RCC 7860 (cell line): ENCODE measurements at places on chromosomes 12 and 14.

- DNase-seq: no peak
Measured at GRCh38 chr14:64763801-64764621, 59.8 kb downstream of the PLEKHG3 start.

DNA sequence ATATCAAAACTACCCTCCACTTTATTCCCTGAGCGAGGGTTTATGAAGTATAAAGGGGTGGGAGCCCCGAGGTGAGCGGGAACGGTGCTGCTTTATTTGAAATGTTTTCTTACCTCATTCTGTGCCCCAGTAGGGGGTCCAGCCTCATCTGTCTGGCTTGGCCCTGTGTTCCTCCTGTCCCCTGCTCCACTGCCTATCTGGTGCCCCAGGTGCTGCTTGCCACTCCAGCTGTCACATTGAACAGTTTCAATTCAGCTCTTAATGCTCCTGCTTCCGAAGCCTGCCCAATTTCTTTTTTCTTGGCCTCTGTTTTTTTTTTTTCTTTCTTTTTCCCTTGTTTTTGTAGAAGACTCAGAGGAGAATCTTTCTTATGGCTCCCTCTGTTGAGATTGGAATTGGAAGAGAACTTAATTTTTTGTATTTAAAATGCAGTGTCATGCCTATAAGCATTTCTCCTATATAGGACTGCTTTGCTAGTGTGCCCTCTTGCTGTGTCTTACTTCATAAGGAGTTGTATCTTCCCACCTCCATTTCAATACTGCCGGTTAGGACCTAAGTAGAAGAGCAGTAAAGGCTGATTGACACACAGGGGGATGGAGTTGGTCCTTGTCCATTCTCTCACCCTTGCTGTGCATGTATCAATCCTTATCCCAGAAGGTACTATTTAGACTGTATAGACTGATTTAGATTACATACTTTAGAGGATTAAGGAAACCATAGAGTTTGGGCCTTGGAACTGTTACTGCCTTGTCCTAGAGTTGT, 2.3 kb downstream of the ATXN7L3B start:
- DNase-seq: no peak

DNA sequence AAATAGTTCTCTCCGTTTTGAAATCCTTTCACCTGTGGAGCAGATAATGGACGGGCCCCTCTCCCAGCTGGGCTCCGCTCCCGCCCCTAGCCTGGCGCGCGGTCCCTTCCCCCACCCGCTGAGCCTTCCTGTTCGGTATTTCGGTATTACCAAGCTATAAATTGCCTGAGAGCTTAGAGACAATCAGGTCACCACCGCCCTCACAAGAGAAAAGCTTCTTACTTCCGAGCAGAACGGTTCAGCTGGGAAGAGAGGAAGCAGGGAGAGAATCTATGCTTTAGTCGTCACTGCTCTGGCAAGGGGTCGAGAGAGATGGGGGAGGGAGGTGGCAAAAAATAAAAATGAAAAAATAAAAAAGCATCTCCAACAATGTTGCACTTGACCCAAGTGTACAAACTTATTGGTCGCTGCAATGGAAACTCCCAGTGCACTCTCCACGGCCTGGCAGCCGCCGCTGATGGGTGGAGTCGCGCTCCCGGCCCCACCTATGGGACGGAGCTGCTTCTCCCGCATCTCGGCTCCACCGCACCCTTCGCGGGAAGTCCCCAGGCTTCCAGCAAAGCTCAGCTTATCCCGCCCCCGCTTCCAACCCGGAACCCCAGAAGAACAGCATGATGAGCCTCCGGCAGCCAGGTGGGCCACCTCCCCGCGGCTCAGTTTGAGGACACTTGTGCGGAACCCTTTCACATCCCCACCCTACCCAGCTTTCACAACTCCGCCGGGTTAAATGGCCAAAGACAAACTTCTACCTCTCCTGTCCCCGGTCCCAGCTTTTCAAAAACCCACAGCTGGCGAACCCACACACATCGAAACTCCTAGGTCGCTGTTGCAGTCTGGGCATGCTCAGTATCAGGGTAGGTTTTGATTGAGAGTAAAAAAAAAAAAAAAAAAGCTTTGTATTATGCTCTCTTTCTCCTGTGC, 832 bp upstream of the SYT1 start:
- peak; percentile 10 for DNase-seq

DNA sequence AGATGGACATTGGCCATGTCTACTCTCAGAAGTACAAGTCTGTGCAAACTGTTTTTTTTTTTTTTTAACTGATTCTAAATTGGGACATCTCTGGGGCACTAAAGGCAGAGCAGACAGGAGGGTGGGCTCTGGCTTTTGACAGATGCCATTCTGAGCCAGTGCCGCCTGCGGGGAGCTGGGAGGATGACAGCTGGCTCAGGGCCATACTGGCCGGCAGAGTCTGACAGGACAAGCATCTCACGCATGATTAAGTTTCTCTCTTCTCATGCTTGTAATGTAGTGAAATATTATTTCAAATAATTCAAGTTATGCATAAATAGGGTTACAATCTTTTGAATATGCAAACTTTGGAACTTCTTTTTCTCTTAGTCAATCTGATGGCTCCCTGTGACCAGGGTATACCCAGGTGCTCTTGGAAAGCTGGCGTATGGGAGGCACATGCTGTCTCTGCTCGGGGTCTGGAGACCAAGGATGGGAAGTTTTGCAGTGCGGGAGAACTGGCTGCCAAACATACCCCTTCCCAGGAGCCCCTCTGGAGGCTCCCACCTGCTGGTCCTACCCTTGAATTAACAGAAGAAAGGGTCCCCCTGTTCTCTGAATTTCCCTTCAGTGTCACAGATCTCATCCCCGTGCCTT, 7.6 kb downstream of the CDCA4 start:
- DNase-seq: no peak

- DNase-seq: peak; percentile 44
Measured at GRCh38 chr12:108633534-108634248, at the start of gene SELPLG. TSS of gene SELPLG (minus strand) at chr12:108633894. CDS start at chr12:108624307, 9,587 bp downstream.

DNA sequence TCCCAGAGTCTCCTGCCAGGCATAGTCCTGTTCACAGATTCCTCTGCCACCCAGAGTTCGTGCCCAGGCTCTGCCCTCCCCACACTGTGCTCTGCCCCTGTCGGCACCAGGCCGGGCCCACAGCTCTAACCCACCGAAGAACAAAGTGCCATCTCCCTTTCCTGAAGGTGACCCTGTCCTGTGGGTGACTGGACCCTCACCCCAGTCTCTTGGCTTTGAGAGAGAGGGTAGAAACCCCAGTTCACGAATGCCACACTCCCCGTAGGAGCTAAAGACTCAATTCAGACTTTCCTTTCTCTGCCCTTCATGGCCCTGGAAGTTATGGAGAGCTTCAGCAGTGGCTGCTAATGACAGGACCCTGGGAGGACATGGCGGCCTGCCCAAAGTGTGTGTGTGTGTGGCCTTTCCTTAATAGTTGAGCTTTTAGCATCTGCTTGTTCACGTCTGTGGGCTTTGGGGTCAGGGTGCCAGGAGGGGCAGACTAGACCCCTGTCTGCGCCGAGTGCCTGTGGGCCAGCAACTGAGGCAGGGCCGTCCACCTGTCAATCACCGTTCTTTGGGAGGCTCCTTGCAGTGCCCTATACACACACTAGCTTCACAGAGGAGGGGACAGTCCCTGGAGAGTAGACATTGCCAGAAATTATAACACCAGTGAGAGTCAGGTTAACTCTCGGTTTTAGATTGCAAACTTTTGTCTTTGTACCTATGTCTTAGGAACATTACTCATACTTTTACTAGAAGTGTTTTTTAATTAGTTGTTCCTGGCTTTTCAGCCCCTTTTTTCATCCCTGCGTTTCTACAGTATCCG, 84.6 kb upstream of the DYNC1H1 start:
- DNase-seq: no peak

DNA sequence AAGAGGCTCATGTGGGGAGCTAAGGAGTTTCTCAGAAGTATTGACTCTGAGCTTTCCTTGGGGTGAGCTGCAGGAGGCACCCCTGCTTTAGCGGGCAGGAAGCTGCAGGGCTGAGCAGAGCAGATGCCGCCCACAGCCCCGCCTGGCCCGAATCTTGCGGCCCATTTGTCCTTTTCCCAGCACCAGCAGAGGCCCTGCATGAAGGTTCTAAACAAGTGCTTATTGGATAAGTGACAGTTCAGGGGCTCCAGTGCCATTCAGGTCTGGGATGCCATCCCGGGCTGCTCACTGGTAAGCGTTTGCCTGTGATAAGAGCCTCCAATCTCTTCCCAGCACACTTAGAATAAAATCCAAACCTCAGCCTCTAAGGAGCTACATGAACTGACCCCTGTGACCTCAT, 11.4 kb downstream of the RILPL1 start:
- no peak for DNase-seq

- DNase-seq: no peak
Measured at GRCh38 chr14:93804654-93805053, 16.4 kb upstream of the PRIMA1 start.

GRCh38 chr14:57493467-57494181, at the start of gene CCDC198:
TSS of gene CCDC198 (minus strand) at chr14:57493857. CDS start at chr14:57493715, 142 bp downstream.
- peak; percentile 93 for DNase-seq

- DNase-seq: no peak
Measured at GRCh38 chr14:77000340-77001270, 27.9 kb downstream of the IRF2BPL start.

DNA sequence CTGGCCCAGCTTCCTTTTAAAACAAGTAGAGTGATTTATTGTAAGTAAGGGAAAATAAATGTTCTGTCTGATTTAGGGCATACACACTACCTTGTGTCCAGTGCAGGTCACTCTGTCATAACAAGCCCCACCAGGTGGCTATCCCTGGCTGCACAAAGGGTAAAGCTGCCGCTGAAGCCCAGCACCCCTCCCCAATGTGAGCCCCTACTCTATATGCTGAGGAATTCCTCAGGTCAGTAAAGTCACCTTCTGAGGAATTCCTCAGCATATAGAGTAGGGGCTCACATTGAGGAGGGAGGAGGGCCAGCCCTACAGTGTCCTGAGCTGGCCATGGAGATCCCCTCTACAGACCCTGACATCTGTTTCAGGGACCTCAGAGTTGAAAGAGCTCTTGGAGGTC, 67.2 kb downstream of the TBC1D30 start:
- DNase-seq: no peak

GRCh38 chr12:56766535-56766934, 3.4 kb downstream of the HSD17B6 start:
- no peak for DNase-seq

- DNase-seq: no peak
Measured at GRCh38 chr12:112309797-112310196, 72.4 kb downstream of the HECTD4 start.

DNA sequence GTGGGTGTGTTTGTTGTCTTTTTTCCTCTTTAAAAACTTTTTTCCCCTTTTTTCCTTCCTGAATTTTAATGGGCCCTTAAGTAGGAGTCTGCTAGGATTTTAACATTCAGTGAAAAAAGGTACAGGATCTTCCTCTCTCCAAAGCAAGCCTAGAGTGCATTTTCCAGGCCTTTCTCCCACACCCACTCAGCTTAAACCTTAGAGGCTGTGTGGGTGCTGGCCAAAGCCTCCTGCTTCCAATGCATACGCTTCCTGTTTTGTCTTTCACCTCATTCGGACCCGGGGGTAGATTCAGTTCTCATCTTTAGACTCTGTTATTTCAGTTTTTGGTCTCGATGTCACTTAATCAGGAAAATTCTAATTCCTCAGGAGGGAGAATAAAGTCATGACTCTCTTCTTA, 51.2 kb downstream of the TMEM30B start:
- DNase-seq: no peak

GRCh38 chr12:75747572-75748021, 236.2 kb upstream of the KRR1 start:
- peak; percentile 88 for DNase-seq

DNA sequence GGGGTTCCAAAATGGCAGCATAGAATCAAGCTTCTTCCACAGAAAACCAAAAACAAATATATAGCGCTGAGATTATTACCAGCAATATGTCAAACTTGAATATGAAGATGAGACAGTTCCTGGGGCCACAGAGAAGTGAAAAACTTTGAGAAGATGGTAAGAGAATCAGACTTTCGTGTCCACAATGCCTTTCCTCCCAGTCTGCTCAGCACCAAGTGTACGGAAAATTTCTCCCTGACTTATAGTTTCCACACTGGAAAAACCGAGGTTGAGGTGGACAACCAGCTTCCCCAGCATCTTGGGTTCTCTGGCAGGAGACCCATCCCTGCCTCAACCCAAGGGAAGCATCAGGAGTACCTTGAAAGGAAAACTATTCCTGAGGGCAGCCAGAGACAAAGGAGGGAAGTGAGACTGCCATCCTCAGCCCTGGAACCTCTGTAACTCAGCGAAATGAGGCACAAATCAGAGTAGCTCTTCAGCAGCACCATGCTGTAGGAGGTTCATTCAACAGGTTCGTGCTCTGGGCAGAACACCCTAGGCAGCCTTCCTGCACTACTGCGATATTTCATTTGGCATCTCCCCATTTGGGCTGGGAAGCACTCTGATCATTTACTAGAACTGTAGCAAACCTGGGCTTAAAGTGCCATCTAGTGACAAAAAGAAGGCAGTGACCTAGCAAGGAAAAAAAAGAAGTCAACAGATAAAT, 52.4 kb upstream of the CAPRIN2 start:
- peak; percentile 54 for DNase-seq

- peak; percentile 22 for DNase-seq
Measured at GRCh38 chr12:2372735-2373134, 319.9 kb downstream of the CACNA1C start.

DNA sequence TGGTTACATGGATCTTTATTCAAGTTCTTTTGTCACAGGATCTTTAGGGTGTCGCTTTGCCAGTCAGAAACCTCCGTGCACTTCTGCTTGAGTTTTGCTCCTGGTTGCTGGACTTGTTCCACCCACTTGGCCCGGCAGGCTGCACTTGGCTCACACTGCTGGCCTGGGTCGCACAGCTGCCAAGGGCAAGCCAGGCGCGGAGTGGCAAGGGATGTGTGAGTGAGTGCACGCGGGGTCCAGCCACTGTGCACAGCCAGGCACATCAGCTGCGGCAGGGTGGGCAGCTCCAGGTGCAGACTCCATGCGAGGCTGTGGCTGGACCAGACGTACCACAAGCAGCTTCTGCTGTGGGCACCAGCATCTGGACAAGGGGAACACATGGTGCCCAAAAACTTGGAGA, 76.6 kb downstream of the DERA start:
- no peak for DNase-seq

DNA sequence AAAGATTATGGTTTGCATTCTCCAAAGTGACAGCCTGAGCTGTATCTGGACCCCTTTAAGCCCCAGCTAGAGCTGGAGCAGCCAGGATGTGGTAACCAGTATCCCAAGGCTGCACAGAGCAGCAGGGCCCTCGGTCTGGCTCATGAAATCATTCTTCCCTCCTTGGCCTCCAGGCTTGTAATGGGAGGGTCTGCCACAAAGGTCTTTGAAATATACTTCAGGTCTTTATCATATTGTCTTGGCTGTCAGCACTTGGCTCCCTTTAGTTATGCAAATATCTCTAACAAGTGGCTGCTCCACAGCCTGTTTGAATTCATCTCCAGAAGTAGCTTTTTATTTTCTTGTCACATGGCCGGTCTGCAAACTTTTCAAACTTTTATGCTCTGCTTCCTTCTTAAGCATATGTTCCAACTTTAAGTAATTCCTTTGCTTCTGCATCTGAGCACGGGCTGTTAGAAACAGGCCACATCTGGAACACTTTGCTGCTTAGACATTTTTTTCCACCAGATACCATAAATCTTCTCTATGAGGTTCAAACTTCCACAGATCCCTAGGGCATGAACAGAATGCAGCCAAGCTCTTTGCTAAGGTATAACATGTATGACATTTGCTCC, 663.4 kb upstream of the MIS18BP1 start:
- no peak for DNase-seq
